ENCODE measurements at places on chromosomes 7 and 10. TPM values are rescaled to one million over a fixed set of nuclear protein-coding genes. Genes with fewer than 3 reads are reported as not detected.

The GATAD1 gene
- total RNA-seq: 51.3 TPM

DNA sequence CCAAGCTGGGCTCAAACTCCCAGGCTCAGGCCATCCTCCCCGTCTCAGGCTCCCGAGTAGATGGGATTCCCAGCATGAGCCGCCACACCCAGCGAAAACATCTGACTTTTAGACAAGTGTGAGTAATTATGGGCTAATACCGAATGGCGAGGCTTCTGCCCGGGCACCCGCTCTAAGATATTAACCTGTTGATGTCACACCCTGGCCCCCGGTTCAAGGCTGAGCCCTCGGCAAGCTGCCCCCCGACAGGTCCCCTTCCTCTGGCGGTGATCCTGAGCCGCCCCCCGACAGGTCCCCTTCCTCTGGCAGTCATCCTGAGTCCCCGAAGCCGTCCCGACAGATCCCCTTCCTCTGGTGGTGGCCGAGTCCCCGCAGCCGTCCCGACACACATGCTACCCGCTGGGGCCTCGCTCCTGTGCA lies 5.2 kb downstream of the PSMG3 start:
- no peak overlapping the region for H3K27ac ChIP-seq
- DNase-seq: peak; percentile 88
- no peaks in the 10 kb centered on the region for H3K27me3 ChIP-seq
- no peak overlapping the region for H3K4me3 ChIP-seq
- peaks cover 26% of the 10 kb centered on the region for H3K4me1 ChIP-seq

DNA sequence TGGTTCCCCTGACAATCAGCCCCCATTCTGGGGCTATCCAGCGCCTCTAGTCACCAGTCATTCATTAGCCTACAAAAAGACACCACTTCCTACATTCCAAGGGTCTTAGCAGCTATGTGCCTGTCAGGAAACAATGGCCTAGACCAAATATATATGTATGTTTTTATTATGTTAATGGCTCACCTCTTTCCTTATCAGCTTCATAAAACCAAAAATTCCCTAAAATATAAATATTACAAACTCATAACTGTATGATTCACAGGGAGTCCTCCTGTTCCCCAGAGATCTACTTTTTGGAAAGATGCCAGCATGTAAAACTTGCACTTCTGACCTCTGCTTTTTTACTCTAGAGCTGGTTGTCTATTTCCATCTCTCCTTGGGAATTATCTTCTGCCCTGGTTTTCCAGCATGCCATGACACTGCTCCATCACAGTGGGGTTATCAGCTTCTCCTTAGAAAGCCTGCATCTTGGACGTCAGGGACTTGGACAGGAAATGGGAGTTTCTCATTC lies 79.2 kb downstream of the ABCA13 start:
- peaks cover 15% of the 10 kb centered on the region for H3K4me1 ChIP-seq
- H3K4me3 ChIP-seq: no peak overlapping the region
- H3K36me3 ChIP-seq: no peaks in the 10 kb centered on the region
- DNase-seq: peak; percentile 41

GRCh38 chr10:88608052-88608732 lies 21.6 kb downstream of the LIPJ start:
- no peaks in the 10 kb centered on the region for H3K36me3 ChIP-seq
- H3K27me3 ChIP-seq: no peaks in the 10 kb centered on the region
- no peak for DNase-seq
- no peaks in the 10 kb centered on the region for H3K4me1 ChIP-seq
- no peak overlapping the region for H3K27ac ChIP-seq
- H3K4me3 ChIP-seq: no peak overlapping the region

The TMEM236 gene
- under 0.01 TPM for total RNA-seq

The NXPH1 gene
- not detected for total RNA-seq

The ANKRD1 gene
- total RNA-seq: 27.7 TPM

The UNC5B gene
- 135 TPM for total RNA-seq

DNA sequence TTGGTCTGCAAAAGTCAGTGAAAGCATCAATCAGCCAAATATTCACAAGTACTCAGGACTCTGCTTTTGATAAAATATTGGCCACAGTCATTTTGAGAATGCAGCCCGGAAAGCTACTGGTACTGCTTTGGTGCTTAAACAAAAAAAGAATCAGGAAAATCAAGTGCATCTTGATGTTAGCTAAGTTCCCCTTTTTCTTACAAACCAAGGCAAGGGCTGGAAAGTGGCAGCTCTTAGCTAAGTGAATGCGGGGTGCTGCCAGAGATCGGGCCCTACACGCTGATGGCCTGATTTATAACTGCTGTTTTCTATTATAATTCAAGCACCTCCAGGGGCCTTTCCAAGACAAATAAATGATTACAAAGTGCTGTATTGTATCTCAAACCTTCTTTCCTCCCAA lies 136.8 kb upstream of the MGMT start:
- H3K27ac ChIP-seq: no peak overlapping the region
- H3K4me3 ChIP-seq: no peak overlapping the region
- DNase-seq: no peak
- H3K36me3 ChIP-seq: no peaks in the 10 kb centered on the region

The GSTO2 gene
- 2.2 TPM for total RNA-seq

The BHLHA15 gene
- not detected for total RNA-seq

DNA sequence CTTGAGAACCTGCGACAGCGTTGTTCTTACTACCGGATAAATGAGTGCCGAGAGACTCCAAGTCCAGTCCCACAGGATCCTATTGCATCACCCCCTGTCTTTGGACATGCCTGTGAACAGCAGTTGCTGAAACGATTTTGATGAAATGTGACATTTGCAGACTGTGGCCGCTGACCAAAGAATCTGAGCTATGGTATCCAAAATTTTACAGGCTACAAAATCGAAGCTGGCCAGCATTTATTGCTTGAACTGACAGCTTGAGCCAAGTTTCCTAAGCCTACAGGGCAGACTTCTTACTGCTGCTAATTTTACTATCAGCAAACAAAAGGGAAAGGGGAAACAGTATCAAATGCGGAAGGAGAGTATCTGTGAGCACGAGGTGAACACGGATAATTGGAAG lies 12.1 kb upstream of the NPVF start:
- no peak overlapping the region for H3K27ac ChIP-seq
- H3K36me3 ChIP-seq: no peaks in the 10 kb centered on the region
- no peaks in the 10 kb centered on the region for H3K27me3 ChIP-seq
- no peak for DNase-seq
- H3K4me1 ChIP-seq: no peaks in the 10 kb centered on the region

- no peak for DNase-seq
- no peak overlapping the region for H3K4me3 ChIP-seq
- no peaks in the 10 kb centered on the region for H3K27me3 ChIP-seq
- no peak overlapping the region for H3K27ac ChIP-seq
- peaks cover 20% of the 10 kb centered on the region for H3K4me1 ChIP-seq
- H3K36me3 ChIP-seq: no peaks in the 10 kb centered on the region
Observed at GRCh38 chr10:24904824-24905223, 47.6 kb downstream of the PRTFDC1 start.

DNA sequence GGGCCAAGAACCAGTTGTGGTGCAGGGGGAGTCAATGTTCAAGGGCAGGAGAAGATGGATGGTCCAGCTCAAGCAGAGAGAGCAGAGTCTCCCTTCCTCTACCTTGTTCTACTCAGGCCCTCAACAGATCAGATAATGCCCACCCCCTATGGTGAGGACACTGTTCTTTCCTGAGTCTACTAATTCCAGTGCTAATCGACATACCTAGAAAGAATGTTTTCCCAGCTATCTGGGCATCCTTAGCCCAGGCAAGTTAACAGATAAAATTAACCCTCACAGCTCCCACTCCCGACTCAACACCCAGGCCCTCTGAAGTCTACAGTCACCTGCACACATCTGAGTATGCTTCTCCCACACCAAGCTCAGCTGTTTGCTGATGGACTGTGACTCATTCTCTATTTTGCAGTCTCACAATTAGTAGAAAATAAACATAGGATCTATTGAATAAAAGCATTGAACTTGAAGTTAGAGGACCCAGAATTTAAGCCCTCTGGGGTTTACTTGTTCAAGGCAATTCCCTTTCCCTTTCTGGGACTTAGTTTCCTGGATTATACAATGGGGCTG lies 17.1 kb downstream of the COL13A1 start:
- peaks cover 10% of the 10 kb centered on the region for H3K36me3 ChIP-seq
- no peaks in the 10 kb centered on the region for H3K27me3 ChIP-seq
- H3K27ac ChIP-seq: peak overlapping the region; percentile 40
- peaks cover 14% of the 10 kb centered on the region for H3K4me1 ChIP-seq

- H3K4me3 ChIP-seq: no peak overlapping the region
- no peaks in the 10 kb centered on the region for H3K27me3 ChIP-seq
- peaks cover 27% of the 10 kb centered on the region for H3K4me1 ChIP-seq
- peak overlapping the region; percentile 31 for H3K27ac ChIP-seq
Observed at GRCh38 chr7:36037121-36037662, 115.9 kb upstream of the EEPD1 start.

GRCh38 chr10:44154956-44155355 lies 229.9 kb downstream of the CXCL12 start:
- DNase-seq: no peak
- no peaks in the 10 kb centered on the region for H3K36me3 ChIP-seq
- no peak overlapping the region for H3K27ac ChIP-seq

The POLL gene
- 17.1 TPM for total RNA-seq

The TMEM176B gene
- total RNA-seq: not detected

- no peaks in the 10 kb centered on the region for H3K36me3 ChIP-seq
- no peaks in the 10 kb centered on the region for H3K4me1 ChIP-seq
- DNase-seq: no peak
- no peak overlapping the region for H3K27ac ChIP-seq
- no peak overlapping the region for H3K4me3 ChIP-seq
Observed at GRCh38 chr7:75854233-75854632, 24.6 kb upstream of the RHBDD2 start.

DNA sequence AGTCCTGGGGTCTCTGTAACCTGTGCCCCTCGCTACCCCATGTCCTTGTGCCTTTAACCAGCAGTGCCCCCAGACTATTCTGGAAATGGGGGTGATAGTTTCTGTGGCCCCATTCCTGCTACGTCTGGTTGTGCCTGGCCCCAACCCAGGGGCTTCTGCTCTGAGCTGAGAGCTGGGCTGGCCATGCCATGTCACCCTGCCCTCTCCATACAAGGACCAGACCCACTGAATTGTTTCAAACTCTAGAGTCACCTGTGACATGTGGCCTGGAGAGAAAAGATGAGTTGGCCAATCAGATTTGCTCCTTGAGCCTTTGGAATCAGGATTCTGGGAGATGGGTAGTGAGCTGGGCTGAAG lies 108.6 kb downstream of the GRK5 start:
- no peaks in the 10 kb centered on the region for H3K36me3 ChIP-seq
- peak overlapping the region; percentile 97 for H3K27ac ChIP-seq
- H3K4me3 ChIP-seq: no peak overlapping the region
- H3K4me1 ChIP-seq: peaks cover 30% of the 10 kb centered on the region
- H3K27me3 ChIP-seq: no peaks in the 10 kb centered on the region

DNA sequence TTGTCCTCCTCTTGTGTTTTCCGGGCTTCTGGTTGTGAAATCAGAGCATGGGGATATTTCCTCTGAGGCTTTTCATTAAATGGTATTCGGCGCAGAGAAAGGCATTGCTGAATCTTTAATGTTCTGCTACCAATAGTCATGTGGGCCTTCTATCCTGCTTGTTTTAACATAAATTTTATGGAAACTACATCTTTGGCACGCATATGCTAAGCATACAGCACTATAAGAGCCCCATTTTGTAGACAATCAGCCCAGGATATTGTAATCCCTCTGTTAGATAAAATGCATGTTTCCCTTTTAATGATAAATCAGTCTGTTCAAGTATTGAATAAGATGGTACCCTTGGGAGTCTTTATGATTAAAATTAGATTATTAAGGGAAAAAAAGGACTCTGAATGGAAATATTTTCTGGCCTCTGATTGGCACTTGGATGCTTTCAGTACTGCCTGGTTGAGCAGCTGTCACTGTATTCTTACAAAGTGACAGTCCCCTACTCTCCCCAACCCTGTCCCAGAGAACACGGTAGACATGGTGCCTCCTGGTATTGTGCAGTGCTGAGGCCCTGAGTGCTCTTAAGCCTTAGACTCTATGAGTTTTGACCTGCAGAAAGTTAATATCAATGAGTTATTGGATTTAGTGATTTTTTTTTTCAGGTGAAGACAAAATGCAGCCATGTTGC lies 256.3 kb downstream of the POU6F2 start:
- no peak overlapping the region for H3K4me3 ChIP-seq
- H3K27ac ChIP-seq: no peak overlapping the region
- no peaks in the 10 kb centered on the region for H3K27me3 ChIP-seq

DNA sequence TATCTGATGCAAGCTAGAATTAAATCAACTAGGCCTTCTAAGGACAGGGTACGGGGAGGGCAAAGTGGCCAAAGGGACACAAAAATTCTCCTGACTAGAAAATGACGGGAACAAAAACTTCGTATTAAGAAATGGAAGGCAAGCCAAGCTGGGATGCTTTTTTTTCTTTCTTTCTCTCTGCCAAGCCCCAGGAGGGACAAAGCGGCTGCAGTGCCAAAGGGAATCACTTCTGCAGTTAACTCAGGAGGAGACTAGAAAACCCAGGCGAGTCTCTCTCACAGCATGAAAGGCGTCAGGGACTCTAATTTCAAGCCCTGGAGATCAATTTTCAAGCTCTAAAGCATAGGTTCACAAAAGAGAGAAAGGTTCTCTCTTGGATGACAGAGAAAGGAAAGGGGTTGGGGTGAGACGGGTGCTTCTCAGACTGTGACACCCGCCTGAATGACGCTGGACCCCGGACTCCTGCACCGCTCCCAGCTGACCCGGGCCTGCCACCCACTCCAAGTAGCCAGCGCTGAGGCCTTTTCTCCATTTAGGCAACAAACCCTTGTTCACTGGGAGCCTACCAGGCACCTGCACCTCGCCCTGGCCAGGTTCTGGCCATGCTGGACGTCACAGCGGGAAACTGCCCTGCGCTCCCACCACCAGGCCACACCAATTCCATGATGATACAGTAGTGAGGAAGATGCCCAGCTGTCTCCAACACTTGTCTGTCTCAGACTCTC lies 56.5 kb downstream of the KIAA1549 start:
- H3K27me3 ChIP-seq: no peaks in the 10 kb centered on the region
- H3K4me1 ChIP-seq: peaks cover 5% of the 10 kb centered on the region
- no peak for DNase-seq

DNA sequence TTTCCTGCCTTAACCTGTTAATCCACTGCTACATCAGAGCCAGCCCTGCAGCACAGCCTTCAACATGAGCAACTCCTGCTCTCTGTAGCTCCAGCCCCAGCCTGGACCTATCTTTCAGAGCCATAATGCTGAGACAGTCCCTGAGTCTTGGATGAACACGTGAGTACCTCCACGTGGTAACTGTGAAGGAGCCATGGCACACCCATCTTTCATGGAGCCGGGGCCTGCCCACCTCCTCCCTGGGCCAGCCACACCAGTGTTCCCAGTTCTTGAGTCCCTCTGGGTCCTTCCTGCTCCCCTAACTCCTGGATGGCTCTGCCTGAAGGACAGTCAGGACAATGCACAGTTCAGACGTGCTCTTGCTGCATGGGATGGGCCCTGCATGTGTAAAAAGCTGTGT lies 107.1 kb downstream of the TEX36 start:
- no peak for DNase-seq
- H3K36me3 ChIP-seq: no peaks in the 10 kb centered on the region
- H3K27ac ChIP-seq: no peak overlapping the region
- H3K4me3 ChIP-seq: no peak overlapping the region

All from osteoblast (primary cell).